ENCODE measurements at places on chromosomes 1 and 21. TPM values are rescaled to one million over a fixed set of nuclear protein-coding genes. Genes with fewer than 3 reads are reported as not detected.

GCLM gene
- polyA plus RNA-seq = 25.1 TPM

CYP4Z1 gene
- 1.1 TPM for polyA plus RNA-seq

FALEC gene
- polyA plus RNA-seq = 0.09 TPM

SLC45A1 gene
- 1.0 TPM for polyA plus RNA-seq

CDK18 gene
- polyA plus RNA-seq = 9.7 TPM

All from lung (tissue), 17 donors.